ENCODE measurements at places on chromosomes 12 and 14.
A peak's percentile ranks its signal among the peaks of the same experiment; 100 is the strongest.

- no peak for DNase-seq
Measured at GRCh38 chr12:101637936-101638335, 43.2 kb downstream of the MYBPC1 start.

GRCh38 chr14:56137453-56137807 is 19.2 kb downstream of the PELI2 start:
- no peak for DNase-seq

DNA sequence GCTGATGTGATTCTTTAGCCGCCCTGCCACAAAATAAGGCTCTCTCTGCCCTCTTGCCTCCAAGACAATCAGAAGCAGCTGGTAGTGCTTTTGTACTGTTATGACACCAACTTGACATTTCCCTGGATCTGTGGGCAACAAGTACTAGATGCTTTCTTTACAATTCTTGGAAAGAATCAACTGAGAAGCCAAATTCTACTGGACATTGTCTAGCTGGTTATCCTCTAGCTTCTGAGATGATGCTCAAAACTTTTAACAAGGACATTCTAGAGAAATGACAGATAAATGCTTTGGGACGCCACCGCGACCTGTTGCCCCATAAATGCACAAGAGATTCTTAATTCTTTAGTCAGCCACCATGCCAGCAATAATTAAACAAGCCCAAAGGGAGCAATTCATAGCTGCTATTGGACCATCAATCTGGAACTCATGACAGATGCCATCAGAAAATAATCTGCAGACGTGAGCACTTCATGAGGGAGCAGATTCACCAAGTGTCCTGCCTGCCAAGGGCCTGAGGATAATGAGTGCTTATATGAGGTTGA is 22.8 kb downstream of the FMNL3 start:
- no peak for DNase-seq

DNA sequence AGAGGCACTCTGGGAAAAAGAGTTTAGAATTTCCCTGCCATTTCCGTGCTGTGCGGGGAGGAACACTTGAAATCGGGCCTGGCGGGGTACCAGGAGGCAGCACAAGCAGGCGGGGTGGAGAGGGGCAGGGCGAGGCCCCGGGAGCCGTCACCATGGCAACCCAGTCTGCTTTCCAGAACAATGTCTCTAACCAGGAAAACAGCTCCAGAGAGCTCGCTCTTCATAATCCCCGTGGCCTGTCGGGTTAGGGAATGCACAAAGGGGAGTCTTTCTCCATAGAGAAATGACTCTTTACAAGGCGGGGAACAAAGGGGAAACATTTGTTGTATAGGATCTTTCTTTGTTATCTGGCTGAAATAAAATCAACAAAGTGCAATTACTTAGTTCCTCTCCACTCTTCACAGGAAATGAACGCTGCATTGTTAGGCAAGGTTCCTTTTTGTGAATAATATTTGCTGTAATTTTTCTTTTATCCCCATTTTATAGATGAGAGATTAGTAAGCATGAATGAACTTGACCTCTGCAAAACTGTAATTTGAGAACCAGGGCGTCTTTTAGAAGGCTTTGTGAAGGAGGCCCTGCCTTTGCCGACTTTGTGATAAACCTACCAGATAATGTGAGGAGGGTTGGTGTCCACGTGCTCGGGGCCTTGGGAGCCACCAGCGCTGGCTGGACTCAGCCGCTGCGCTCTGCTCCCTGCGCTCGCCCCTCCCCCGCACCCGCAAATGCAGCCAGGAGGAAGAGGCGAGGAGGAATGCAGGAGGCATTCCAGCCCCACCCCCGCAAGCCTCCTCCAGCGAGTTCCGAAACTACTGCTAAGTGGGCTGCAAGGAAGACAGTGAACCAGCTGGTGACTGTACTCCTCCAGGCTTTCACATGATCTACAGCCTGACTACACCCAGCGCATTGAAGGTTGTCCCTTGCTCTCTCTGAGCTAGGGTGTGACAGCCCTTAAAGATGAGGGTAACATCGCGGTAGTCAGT is 105.2 kb upstream of the ATF7IP start:
- no peak for DNase-seq

- no peak for DNase-seq
Measured at GRCh38 chr12:130463275-130463658, 125.6 kb downstream of the PIWIL1 start.

- DNase-seq = no peak
Measured at GRCh38 chr12:66244446-66244845, 55.4 kb downstream of the IRAK3 start.

DNA sequence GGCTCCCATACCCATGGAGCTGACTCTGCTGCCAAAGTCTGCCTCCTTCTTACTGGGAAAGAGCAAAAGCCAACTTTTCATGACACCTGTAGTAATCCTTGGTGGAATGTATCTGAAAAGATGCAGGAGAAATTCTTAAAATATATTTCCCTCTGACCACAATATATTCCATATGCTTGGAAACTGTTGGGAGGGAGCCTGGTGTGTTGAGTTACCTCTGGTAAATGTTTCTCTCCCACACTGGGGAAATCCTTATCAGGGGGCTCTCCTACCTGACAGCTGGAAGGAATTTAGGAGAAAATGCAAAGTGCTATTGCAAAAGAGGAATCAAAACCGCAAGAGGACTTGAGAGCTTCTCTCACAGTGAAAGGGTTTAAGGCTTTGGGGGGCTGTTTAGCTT is 139.4 kb downstream of the TBX5 start:
- DNase-seq = no peak

- no peak for DNase-seq
Measured at GRCh38 chr12:109291521-109292341, 17.4 kb downstream of the FOXN4 start.

DNA sequence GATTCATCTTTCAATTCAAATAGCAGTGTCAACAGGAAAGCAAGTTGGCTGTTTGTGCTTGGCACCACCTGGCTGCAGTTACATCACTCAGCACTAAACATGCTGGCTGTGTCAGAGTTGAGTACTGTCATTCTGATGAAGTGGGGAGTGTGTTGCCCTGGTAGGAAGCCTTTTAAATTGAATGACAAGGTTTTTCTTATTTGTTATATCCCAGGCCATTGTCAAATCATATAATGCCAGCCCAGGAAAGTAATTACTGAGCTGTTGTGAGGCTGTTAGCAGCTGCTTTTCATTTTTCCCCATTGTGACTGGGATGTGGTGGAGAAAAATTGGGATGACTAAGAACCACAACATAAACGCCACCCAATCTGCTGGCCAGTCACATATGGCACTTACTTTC is 106.5 kb upstream of the PRKD1 start:
- DNase-seq = no peak

DNA sequence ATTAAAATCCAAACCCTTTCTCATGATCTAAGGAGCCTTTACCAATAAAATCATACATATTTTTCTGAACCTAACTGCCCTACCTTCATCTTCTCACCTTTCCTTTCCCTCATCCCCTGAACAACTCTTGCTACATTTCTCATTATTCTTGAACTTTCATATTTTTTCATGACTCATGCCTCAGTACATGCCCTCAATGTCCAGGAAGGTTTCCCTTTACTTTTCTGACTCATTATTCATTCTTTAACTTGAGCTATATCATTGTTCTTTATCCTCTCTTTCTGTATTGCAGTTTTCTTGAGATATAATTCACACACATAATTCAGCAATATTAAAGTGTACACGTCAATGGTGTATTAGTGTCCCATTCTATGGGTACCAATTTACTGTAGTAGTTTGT is 231.0 kb downstream of the ALG10B start:
- DNase-seq = no peak

DNA sequence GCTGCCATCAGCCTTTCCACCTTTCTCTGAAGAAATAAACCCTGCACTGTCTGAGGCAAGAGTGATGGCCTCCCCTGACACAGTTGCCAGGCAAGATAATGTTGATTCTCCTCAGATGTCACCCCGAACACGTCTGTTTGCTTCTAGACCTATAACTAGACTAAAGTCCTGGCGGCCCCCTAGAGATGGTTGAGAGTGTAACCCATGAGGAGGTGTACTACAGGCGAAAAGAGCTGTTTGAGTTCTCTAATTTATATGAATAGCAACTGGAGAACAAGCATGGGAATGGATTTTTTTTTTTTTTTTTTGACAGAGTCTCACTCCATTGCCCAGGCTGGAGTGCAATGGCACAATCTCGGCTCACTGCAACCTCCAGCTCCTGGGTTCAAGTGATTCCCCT is 33.0 kb upstream of the ATF7IP start:
- no peak for DNase-seq

- DNase-seq = no peak
Measured at GRCh38 chr12:66508025-66508424, 170.9 kb downstream of the GRIP1 start.

DNA sequence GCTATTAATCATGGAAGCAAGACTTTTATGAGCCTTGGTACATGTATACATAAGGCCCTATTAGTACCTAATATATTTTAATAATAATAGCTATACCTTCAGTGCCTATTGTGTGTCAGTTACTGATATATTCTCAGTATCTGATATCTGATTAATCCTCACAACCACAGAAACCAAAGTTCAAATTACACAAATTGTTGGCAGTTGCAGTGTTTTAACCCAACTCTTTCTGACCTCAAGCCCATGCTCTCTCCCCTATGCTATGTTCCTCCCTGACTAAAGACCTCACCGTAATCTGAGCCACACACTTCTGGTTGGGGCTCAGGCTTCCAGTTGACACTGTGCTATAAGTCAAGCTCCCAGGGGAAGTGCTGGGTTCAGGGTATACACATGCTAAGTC is 214.4 kb downstream of the SPTSSA start:
- no peak for DNase-seq

DNA sequence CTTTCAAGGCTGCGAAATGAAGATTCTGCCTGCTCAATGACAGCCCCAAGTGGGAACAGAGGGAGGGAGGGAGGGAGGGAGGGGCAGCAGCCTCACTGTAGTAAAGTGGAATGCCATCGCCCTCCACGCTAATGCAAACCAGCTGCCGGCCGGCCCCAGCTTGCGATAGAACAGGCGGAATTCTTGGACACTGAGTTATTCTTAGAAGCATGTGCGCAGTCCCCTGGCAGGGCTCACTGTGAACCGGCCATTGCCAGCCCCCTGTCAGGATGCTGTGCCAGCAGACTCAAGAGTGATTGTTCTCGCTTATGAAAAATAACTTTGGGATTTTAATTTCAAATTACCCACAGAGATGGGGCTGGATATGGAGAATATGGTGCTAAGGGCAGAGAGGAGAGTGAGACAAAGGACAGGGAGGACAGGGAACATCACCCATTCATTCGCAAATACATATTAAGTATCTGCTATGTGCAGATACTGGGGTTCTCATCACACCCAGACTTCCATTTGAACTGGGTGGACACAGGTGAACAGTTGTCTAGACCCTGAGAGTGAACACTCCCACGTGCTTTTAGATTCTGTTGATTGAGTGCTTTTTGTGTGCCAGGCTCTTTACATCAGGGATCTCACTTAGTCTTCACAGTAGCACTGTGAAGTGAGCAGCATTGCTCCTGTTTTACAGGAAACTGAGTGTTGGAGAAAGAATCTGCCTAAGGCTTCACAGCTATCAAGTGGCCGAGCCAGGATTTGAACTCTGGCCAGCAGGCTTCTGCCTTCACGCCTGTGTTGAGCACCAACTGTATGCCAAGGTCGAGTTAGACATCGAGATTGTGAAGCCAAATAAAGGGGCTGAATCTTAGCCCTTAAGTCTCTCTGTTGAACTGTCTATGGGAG is 192.9 kb downstream of the C12orf75 start:
- no peak for DNase-seq

DNA sequence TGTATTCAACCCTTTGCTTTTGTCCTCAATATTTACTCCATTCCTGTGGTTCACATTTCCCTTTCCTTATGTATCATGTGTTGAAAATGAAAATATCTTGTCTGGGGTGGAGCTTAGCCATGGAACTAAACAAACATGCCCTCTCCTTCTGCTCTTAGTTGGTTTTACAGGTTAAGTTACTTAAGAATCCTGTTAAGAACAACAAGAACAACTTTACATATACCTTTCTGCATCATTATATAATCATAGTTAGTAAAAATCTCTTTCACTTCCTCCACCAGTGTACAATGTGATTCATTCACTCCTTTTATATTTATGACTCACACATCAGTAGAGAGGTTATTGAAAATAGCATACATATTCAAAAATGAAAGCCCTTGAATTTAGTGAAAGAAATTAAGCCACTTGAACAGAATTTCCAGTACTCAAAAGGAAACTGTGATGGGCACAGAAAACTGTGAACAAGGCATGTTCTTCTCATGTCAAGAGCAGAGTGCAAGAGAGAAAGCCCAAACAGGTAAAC is 307.7 kb downstream of the CCDC91 start:
- DNase-seq = no peak

GRCh38 chr14:22533057-22533704 is 55.8 kb downstream of the DAD1 start:
- DNase-seq = no peak

DNA sequence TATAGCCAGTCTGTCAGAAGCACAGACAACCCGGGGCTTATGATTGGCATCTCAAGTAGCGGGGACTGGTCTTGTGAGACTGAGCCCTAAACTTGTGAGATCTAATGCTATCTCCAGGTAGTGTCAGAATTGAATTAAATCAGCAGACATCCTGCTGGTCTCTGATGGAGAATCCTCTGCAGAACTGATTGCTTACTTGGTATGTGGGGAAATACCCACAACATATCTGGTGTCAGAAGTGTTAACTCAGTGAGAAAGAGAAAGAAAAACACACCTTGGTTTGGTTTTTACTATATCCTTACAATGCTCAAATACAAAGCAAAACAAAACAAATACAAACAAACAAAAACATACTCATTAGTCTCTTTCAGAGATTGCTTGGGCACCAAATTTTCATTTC is 10.0 kb downstream of the SEL1L start:
- no peak for DNase-seq

DNA sequence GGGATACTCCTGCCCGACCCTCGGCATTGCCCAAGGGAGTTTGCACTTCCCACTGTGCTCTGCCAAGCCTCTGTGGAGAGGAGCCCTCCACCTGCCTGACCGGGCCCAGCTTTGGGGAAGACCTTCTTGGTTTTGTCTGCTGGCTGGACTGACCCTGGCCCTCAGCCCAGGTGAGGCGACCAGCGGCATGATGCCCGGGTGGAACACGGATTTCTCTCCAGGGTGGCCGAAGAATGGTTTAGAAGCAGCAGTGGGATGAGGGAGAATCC is 15.6 kb downstream of the ZBTB42 start:
- no peak for DNase-seq

- no peak for DNase-seq
Measured at GRCh38 chr14:72554994-72555608, 338.8 kb downstream of the DPF3 start.

GRCh38 chr12:103043531-103044486 is 86.3 kb downstream of the ASCL1 start:
- no peak for DNase-seq

GRCh38 chr12:74790931-74791330 is 253.3 kb downstream of the ATXN7L3B start:
- no peak for DNase-seq

GRCh38 chr14:63510538-63510937 is 32.6 kb downstream of the PPP2R5E start:
- DNase-seq = no peak

GRCh38 chr14:55107766-55108554 is 21.1 kb upstream of the LGALS3 start:
- peak; percentile 34 for DNase-seq

All from stimulated activated CD4-positive, alpha-beta T cell treated with anti-CD3 and anti-CD28 coated beads, Interleukin-2, amount 100 ng/mL, for 48 hours (primary cell).